ENCODE measurements at places on chromosomes 13 and 19. TPM values are rescaled to one million over a fixed set of nuclear protein-coding genes. Genes with fewer than 3 reads are reported as not detected.

DNA sequence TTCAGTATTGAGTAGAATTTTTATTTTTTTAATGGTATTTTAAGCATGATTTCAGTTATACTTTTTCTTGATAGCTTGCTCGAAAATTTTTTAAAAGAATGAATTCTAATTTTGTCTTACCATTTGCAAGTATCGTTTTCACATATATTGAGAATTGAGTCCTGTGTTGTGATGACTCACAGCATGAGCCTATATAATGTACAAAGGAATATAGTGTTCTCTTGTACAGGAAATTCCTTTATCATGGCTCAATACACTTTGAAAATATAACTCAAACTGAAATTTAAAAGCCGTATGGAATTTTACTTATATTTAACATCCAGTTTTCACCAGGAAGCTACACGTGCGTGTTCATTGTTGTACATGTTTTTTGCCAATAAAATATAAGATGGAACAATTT, 161.1 kb upstream of the TMTC4 start:
- H3K27me3 ChIP-seq, result no peaks in the 10 kb centered on the region
- no peak for DNase-seq
- H3K4me1 ChIP-seq, result no peaks in the 10 kb centered on the region
- H3K36me3 ChIP-seq, result no peaks in the 10 kb centered on the region

DNA sequence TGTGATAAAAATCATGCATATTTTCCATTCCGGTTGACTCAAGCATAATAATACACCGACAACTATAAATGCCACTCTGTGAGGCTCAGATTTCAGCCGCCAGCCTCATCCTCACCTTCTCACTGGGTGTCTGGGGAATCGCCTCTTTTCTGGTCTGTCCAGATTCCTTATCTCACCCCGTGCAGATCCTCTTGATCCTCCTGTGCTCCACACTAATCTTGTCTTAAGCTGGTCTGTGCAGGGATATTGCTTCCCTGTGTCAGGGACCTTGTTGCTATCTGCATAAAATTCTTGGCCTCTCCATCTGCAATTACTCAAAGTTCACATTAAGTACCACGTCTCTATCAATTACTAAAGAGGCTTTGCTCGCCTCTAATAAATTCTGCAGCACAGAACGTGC, 116.6 kb upstream of the SPACA7 start:
- no peak for DNase-seq
- H3K4me3 ChIP-seq, result no peak overlapping the region
- H3K27me3 ChIP-seq, result no peaks in the 10 kb centered on the region
- H3K36me3 ChIP-seq, result no peaks in the 10 kb centered on the region
- H3K27ac ChIP-seq, result no peak overlapping the region

DNA sequence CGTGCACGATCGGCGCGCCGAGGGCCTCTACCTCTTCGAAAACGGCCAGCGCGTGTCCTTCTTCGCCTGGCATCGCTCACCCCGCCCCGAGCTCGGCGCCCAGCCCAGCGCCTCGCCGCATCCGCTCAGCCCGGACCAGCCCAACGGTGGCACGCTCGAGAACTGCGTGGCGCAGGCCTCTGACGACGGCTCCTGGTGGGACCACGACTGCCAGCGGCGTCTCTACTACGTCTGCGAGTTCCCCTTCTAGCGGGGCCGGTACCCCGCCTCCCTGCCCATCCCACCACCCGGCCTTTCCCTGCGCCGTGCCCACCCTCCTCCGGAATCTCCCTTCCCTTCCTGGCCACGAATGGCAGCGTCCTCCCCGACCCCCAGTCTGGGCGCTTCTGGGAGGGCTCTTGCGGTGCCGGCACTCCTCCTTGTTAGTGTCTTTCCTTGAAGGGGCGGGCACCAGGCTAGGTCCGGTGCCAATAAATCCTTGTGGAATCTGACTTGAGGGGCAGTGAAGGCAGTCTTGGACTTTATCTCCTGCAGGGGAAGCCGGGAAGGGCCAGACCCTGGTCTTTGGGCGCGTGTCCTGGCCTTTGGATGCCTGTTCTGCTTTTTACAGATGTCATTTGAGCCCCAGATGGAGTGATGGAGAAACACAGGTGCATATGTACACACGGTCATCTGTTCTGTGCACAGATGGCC, 2.2 kb downstream of the CLEC11A start:
- H3K4me1 ChIP-seq, result no peaks in the 10 kb centered on the region
- H3K27me3 ChIP-seq, result peaks cover 9% of the 10 kb centered on the region

- no peak for DNase-seq
- no peaks in the 10 kb centered on the region for H3K36me3 ChIP-seq
- no peak overlapping the region for H3K4me3 ChIP-seq
- H3K27ac ChIP-seq, result no peak overlapping the region
- H3K27me3 ChIP-seq, result no peaks in the 10 kb centered on the region
Observed at GRCh38 chr13:33454844-33455705, 169.5 kb upstream of the STARD13 start.

- DNase-seq, result peak; percentile 72
- H3K27ac ChIP-seq, result no peak overlapping the region
- H3K27me3 ChIP-seq, result no peaks in the 10 kb centered on the region
- no peaks in the 10 kb centered on the region for H3K36me3 ChIP-seq
- peaks cover 9% of the 10 kb centered on the region for H3K4me1 ChIP-seq
Observed at GRCh38 chr19:55212447-55212846, 3.1 kb upstream of the PTPRH start.

DNA sequence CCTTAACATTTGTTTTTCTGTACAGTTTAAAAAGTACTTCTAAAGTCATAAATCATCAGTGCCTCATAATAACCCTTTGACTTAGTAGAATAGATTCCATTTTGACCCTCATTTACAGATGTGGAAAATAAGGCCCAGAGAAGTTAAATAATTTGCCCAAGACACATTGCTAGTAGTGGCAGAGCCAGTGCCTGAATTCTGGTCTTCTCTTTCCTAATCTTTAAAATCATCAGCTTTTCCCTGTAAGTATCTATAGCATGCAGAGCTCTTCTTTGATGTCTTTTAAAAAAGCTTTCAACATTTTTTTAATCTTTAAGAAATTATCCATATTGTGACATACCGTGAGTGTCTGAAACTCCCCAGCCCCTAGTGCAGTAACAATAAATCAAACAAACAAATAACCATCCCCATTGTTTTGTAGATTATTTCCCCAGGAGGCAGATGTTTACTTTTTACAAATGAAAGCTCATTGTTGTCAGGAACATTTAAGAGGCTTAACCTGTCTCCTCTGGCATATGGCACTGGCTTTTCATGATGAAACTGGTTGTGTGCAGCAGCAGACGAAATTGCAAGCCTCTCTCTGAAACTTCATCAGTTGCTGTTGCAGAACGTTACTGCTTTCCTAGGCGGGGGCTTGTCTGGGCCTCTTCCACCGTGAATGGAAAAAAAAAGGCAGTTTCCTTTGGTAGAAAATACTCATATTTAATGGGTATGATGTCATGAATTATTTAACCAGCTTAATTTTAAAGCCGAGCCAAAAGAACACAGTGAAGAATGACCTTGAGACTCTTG, 31.7 kb upstream of the PCDH8 start:
- no peak overlapping the region for H3K27ac ChIP-seq
- no peaks in the 10 kb centered on the region for H3K36me3 ChIP-seq
- H3K27me3 ChIP-seq, result no peaks in the 10 kb centered on the region
- no peak for DNase-seq
- H3K4me1 ChIP-seq, result no peaks in the 10 kb centered on the region

GRCh38 chr13:27327633-27328032, 57.0 kb downstream of the RASL11A start:
- H3K27ac ChIP-seq, result no peak overlapping the region
- H3K36me3 ChIP-seq, result no peaks in the 10 kb centered on the region
- no peak for DNase-seq
- H3K4me3 ChIP-seq, result no peak overlapping the region
- no peaks in the 10 kb centered on the region for H3K27me3 ChIP-seq

DNA sequence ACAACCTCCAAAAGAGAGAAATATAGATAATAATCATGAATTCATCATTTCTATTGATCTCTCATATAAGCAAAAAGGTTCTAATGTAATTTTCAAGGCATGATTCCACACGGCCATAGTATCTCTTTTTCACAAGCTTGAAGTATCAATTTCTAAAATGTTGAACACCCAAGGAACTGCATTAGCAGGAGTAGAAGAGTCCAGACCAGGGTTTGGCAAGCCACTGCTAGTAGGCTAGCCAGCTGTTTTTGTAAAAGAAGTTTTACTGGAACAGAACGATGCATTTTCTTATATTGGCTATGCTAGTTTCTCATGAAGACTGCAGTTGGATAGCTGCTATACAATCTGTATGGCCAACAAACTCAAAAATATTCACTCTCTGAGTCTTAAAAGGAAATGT, 481.5 kb upstream of the MIR17HG start:
- no peaks in the 10 kb centered on the region for H3K36me3 ChIP-seq
- H3K4me1 ChIP-seq, result no peaks in the 10 kb centered on the region
- DNase-seq, result no peak
- H3K27me3 ChIP-seq, result no peaks in the 10 kb centered on the region
- no peak overlapping the region for H3K4me3 ChIP-seq

GRCh38 chr19:1257475-1258162, 9.2 kb downstream of the MIDN start:
- H3K4me3 ChIP-seq, result no peak overlapping the region
- peak overlapping the region; percentile 91 for H3K27ac ChIP-seq
- no peaks in the 10 kb centered on the region for H3K27me3 ChIP-seq

GRCh38 chr13:79403113-79403512, 2.9 kb downstream of the RBM26 start:
- peaks cover 23% of the 10 kb centered on the region for H3K4me1 ChIP-seq
- H3K27ac ChIP-seq, result no peak overlapping the region
- H3K4me3 ChIP-seq, result no peak overlapping the region
- no peaks in the 10 kb centered on the region for H3K27me3 ChIP-seq

- H3K4me3 ChIP-seq, result no peak overlapping the region
- H3K4me1 ChIP-seq, result no peaks in the 10 kb centered on the region
- DNase-seq, result no peak
Observed at GRCh38 chr19:53915000-53915399, 5.9 kb downstream of the CACNG7 start.

DNA sequence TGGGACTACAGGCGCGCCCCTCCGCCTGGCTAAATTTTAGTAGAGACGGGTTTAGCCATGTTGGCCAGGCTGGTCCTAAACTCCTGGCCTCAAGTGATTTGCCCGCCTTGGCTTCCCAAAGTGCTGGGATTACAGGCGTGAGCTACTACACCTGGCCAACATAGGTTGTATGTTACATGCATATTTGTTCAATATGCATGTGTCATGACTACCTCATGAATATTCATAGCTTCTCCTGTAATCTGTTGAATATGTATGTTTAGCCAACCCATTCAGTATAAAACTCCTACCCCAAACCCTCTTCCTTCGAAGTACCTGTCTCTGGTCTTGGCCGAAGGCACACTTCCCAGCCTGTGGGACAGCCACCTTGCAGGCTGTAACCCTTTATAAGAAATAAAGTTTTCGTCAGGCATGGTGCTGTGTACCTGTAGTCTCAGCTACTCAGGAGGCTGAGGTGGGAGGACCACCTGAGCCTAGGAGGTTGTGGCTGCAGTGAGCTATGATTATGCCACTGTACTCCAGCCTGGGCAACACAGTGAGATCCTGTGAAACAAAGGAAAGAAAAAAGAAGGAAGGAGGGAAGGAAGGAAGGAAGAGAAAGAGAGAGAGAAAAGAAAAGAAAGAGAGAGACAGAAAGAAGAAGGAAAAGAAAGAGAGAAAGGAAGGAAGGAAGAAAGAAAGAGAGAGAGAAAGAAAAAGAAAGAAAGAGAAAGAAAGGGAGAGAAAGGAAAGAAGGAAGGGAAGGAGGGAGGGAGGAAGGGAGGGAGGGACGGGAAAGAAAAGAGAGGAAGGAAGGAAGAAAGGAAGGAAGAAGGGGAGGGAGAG, 29.3 kb downstream of the GPR42 start:
- no peak for DNase-seq
- no peak overlapping the region for H3K27ac ChIP-seq
- H3K27me3 ChIP-seq, result no peaks in the 10 kb centered on the region
- H3K36me3 ChIP-seq, result no peaks in the 10 kb centered on the region

GRCh38 chr19:40519352-40520322, 52.8 kb downstream of the SPTBN4 start:
- H3K27me3 ChIP-seq, result peaks cover 6% of the 10 kb centered on the region
- DNase-seq, result peak; percentile 27
- H3K36me3 ChIP-seq, result no peaks in the 10 kb centered on the region
- no peak overlapping the region for H3K4me3 ChIP-seq
- no peaks in the 10 kb centered on the region for H3K4me1 ChIP-seq

DNA sequence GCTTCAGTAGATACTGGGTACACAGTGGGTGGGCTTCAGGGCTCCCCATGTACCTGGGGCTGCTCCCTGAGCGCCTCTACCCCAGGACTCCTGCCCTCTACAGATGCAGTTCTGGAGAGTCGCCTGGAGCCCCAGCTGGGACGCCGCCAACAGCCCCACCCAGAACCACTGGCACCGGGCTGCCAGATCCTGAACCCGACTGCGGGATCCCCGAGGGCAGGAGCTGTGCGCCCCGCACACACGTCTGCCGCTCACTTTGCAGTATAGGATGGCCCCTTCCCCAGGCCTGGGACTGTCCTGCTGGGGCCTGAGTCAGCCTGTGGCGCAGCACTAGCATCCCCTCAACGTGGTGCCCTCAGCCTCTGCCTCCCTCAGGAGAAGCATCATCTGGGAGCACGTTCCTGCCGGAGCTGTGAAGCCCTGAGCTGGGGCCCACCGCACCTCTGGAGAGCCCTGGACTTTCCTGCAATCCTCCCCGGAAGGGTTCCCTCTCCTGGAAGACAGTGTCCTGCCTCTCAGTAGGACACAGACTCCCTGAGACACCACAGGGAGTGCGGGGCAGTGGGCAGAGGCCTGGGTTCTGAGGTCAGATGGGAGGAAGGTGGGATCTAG, 3.7 kb downstream of the REXO1 start:
- H3K27ac ChIP-seq, result no peak overlapping the region
- no peaks in the 10 kb centered on the region for H3K36me3 ChIP-seq
- no peaks in the 10 kb centered on the region for H3K27me3 ChIP-seq
- no peak overlapping the region for H3K4me3 ChIP-seq
- DNase-seq, result no peak

The RBM42 gene
- 117 TPM for total RNA-seq

The SLC46A3 gene
- 30.5 TPM for total RNA-seq

The TEX30 gene
- total RNA-seq, result 3.7 TPM

The CAPN12 gene
- 5.2 TPM for total RNA-seq

The ZDHHC20 gene
- total RNA-seq, result 74.0 TPM

The KANK3 gene
- 2.7 TPM for total RNA-seq

The RFPL4A gene
- not detected for total RNA-seq

The CYP2A7 gene
- total RNA-seq, result 0.37 TPM

The ZNF627 gene
- total RNA-seq, result 10.3 TPM

All from colonic mucosa (tissue), 4 donors.